NCI-H187 treated with DMSO at 0.1 percent for 48 hours (cell line): ENCODE measurements at places on chromosomes 2 and 18.

GRCh38 chr2:6109831-6110230 lies 417.6 kb downstream of the SOX11 start:
- no peak for DNase-seq

GRCh38 chr18:45688833-45689232 lies 35.1 kb upstream of the SLC14A1 start:
- no peak for DNase-seq

DNA sequence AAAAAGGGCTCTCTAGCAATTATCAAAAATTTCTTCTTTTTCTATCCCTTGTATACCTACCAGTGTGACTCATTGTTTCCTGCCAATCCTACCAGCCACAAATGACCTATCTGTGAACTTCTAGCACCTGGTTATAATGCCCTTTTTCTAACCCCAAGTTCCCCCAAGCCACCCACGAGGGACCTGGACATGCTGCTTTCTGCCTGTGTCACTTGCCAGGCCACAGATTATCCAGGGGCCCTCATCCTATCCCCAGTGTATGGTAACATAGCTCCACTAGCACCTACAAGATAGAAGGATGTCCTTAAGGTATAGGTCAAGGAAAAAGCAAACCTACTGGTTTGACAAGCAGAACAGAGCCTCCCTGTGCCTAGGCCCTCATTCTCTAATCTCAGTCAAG lies 26.8 kb downstream of the AAK1 start:
- no peak for DNase-seq

- DNase-seq = no peak
Observed at GRCh38 chr2:64622443-64623241, 31.1 kb downstream of the SERTAD2 start.

DNA sequence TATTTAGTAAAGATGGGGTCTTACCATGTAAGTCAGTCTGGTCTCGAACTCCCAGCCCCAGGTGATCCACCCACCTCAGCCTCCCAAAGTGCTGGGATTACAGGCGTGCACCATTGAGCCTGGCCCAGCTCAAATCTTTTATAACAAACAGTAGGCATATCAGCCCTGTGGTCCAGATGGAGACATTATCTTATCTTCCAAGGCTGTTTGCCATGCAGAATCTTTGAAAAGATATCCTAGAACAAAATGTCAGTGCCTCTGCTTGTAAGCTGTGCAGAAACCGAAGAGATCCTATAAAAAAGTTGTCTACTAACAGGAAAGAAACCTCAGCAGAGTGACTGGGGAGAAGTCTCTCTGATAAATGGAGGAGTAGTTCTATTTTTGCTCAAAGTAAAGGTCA lies 142.1 kb downstream of the PTH2R start:
- DNase-seq = no peak

- no peak for DNase-seq
Observed at GRCh38 chr2:73746015-73746876, 9.1 kb upstream of the TPRKB start.

GRCh38 chr2:14804902-14805301 lies 172.4 kb downstream of the LRATD1 start:
- DNase-seq = no peak

GRCh38 chr2:101752716-101753616 lies 55.5 kb downstream of the MAP4K4 start:
- no peak for DNase-seq

GRCh38 chr2:7108792-7109532 lies 191.8 kb downstream of the RNF144A start:
- no peak for DNase-seq

DNA sequence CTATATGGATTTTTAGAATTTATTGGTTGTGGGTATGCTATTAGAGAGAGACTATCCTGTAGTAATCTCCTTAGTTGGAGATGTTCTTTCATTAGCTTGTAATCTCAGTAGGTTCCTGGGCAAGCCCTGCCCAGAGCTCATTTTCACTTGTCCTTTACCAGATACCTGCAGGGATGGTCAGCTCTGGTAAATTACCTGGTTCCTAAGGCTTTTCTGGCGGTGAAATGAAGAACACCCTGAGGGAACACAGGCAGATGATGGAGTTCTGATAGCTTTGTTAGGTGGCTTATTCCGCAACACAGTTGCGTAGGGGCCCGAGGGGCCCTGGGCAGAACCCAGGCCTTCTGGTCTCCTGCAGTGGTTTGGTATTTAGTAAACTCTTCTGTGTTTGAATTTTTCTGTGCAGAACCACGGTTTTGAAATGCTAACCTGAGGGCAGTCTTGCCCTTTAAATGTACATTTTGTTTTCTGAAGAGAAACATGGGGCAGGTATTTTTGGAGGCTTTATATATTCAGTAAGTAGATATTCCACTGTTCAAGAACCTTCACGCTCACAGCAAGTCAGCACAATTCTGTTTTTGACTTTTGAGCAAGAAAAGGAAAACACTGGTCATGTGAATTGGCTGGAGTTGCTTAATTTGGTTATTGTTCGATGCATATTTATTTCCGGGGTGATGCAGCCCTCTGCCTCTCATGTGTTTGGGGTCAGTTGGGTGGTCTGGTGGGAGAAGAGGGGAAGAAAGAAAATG lies 22.4 kb downstream of the ZNF532 start:
- no peak for DNase-seq

GRCh38 chr18:58254873-58255511 lies 211.0 kb downstream of the NEDD4L start:
- peak; percentile 67 for DNase-seq

GRCh38 chr2:181780047-181780651 lies 99.8 kb upstream of the NEUROD1 start:
- DNase-seq = no peak

GRCh38 chr2:109062859-109063700 lies 65.9 kb upstream of the SH3RF3 start:
- no peak for DNase-seq

- DNase-seq = no peak
Observed at GRCh38 chr2:129752686-129753085, 226.8 kb upstream of the RAB6C start.

DNA sequence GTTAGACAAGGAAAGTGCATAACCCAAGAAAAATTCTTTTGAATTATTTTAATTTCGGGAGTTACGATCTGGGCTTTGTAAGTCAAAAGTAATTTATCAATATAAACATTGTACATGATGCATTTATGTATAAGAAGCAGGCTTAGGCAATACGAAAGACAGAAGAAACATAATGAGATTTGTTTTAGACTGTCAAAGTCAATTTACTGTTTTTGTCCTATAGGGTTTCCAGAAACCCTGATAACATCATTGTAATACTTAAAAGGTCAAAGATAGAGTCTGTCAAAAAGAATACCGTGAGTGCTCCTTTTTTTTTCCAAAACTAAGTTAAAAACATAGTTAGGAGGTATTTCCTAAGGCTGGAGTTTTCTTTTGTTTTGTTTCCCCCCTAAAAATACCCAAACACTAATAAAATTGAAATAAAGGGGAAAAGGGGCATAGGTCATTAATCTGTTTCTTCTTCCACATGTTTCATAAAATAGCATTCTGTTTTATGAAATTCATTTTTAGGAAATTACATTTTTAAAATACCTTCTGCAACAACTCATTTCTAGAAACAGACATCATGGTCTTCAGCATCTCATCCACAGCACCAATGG lies 16.1 kb downstream of the C1D start:
- DNase-seq = no peak

GRCh38 chr2:30465171-30465545 lies 18.1 kb downstream of the LCLAT1 start:
- no peak for DNase-seq

DNA sequence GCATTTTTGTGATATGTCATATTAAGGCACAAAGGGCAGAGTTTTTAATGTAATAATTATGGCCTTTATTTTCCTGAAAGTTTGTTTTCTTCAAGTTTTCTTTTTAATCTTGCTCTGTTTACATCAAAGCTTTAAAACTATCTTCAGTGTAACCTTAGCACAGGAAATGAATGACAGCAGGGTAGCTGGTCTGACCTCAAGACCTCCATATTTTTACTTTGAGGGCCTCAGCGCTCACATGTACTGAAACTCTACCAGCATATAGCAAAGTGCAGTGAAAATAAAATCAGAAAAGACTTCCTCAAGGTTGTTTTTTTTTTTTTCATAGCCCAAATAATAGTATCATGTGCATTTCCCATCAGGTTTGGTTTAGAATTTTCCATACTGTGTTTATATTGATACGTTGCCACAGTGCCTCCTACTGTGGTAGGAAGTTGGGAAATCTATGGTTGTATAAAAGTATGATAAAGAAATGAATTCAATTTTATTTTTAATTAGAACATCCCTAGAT lies 163.4 kb downstream of the UBE2E3 start:
- no peak for DNase-seq

GRCh38 chr2:241561832-241562231 lies 3.3 kb downstream of the BOK start:
- no peak for DNase-seq

GRCh38 chr18:25351777-25352628 lies at the start of gene ZNF521:
TSS of gene ZNF521 (minus strand) at chr18:25352166. CDS start at chr18:25350946, 1,220 bp downstream.
- DNase-seq = peak; percentile 49

DNA sequence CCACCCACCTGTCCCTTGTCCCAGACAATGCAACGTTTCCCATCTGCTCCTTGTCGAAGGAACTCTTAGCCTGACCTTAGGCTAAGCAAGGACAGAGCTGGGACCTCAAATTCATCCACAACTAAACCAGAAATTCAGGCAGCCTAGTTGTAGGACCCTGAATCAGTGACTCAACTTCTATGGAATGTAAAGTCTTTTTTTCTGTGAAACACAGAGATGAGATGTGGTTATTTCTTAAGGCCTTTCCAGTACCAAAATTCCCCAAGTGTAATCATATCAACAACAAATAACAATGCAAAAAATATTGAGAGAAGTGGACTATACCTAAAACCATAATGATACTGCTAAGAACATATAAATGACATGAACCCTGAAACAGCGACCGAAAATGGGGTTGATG lies 46.7 kb downstream of the EN1 start:
- DNase-seq = no peak

DNA sequence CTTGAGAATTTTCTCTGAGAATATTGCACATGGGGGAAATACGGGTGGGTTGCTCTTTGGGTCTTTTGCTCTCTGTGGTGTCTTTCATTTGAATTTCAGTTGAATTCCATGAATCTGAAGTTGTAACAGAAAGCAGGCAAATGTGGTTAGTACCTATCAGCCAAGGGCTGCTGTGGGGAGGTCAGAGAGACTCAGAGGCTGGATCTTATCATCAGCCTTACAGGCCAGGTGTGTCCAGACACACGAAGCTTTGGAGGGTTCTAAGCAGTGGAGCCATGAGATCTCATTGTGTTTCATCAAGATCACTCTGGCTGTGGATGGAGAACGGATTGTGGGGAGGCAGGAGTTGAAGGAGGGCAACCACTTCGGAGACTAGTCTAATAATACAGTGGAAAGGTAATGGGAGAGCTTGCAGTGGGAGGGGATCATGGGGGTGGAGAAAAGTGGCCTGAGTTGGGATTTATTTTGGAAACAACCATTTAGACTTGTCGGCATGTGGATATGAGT lies 68.1 kb downstream of the GNAL start:
- DNase-seq = no peak

GRCh38 chr2:239331560-239331959 lies 69.3 kb downstream of the HDAC4 start:
- no peak for DNase-seq

DNA sequence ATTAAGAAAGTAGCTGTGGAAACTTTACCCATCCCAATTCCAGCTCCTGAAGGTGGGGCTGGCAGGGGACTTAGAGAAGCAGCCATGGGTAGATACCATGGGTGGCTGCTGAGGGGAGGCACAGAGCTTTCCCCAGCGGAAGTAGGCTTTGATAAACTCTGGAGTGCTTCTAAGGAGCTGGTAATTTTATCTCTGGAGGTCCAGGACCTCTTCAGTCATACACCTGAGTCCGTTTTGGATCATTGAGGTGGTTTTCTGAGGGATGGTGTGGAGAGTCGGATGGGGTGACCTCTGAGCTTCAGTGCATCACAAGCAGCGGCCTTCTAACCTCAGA lies 36.7 kb upstream of the BMP10 start:
- no peak for DNase-seq

DNA sequence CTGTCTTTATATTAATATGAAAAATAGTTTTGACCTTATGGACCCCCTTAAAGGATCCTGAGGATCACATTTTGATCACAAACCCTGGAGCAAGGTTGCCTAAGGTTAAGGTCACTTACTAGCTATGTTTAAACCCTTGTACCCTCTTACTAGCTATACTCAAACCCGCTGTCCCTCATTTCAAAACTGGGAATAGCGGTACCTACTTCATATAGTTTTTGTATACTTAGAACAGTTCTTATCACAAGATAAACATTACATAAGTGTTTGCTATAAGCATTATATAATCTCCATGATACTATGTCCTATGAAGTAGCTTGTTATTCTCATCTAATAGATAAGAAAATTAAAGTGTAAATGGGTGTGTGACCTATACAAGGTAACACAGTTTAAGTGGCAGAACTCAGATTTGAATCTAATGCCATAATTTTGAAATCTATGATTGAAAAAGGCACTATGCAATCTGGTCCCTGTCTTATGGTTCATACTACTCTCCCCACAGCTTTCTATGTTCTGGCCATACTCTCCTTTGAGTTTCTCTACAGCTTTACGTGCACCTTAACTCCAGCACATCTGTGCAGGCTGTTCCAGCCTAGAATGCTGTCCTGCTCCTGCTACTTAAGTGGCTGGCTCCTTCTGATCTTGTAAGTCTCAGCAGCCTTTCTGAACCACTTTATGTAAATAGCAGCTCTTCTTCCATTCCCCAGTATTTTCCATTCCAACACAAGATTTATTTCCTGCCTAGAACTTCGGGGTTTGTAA lies 30.4 kb downstream of the HYCC2 start:
- DNase-seq = no peak

GRCh38 chr2:3606370-3607201 lies 11.7 kb downstream of the COLEC11 start:
- DNase-seq = no peak

DNA sequence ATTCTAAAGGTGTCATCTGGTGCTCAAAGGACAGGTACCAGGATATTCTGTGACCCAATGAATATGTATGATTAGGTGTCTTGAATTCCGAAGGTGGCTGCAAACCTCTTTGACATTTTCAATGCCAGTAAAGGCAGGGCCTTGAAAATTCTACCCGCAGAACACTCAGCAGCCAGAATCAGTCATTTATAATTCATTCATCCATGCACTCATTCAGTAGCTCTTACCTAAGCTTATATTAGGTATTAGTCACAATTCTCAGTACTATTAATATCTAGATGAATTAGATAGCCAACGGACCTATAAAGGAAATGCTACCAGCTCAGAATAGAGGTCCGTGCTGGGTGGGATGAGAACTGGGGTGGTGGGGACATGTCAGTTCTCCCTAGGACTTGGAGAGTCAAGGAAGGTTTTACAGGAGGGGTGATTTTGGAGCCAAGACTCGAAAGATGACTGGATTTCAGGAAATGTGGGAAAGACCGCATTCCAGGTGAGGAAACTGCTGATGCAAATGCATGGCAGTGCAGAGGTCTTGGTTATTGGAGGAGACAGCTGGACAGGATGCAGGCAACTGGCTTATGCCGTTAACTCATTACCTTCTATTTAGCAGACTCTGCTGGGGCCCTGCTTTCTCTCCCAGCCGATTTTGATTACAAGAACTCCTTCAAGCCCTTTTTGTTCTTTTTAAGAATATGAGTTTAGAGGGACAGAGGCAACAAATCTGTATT lies 7.2 kb downstream of the TRIB2 start:
- DNase-seq = no peak
